Heart left ventricle (tissue), 16 donors: ENCODE measurements at places on chromosomes 13 and 19. TPM values are rescaled to one million over a fixed set of nuclear protein-coding genes. Genes with fewer than 3 reads are reported as not detected.
A peak's percentile ranks its signal among the peaks of the same experiment; 100 is the strongest.

- peak; percentile 38 for DNase-seq
Measured at GRCh38 chr19:45883881-45884681, 1.9 kb downstream of the IRF2BP1 start.

DNA sequence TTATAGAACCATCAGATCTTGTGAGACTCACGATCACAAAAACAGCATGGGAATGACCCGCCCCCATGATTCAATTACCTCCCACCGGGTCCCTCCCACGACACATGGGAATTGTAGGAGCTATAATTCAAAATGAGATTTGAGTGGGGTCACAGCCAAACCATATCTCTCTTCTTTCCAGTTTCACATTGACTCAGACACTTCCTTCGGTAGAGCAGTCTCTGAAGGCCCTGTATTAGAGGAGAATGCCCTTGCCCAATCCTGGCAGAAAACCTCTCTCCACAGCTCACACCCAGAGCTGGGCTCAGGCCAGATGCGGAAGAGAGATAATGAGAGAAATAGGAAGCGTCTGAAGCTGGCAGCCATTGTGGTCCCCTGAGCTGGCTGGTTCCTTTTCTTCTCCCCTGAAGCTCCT, 72.4 kb upstream of the CLDN10 start:
- DNase-seq = peak; percentile 35

GRCh38 chr13:68481130-68481529, 1251.0 kb upstream of the PCDH9 start:
- no peak for DNase-seq

DNA sequence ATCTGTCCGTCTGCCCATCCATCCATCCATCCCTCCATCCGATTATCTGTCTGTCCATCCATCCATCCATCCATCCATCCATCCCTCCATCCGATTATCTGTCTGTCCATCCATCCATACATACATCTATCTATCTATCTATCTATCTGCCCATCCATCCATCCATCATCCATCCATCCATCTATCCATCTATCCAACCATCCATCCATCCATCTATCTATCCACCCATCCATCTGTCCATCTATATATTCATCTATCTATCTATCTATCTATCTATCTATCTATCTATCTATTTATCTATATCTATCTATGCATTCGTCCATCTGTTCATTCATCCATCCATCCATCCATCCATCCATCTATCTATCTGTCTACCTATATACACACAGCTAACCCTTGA, 471.1 kb upstream of the ZNF507 start:
- DNase-seq = no peak

DNA sequence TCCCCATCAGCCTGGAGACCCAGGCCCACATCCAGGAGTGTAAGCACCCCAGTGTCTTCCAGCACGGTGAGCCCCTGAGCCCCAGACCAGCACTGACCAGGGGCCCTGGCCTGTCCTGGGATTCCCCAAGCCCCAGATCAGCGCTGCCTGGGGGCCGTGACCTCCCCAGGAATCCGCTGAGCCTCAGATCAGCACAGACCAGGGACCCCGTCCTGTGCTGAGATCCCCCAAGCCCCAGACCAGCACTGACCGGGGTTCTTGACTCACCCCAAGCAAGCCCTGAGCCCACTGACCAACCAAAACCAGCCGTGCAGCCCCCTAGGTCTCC, 5.7 kb downstream of the MCOLN1 start:
- DNase-seq = no peak

RNF225 gene
- not detected for total RNA-seq

CLDN10 gene
- total RNA-seq = 0.52 TPM

- no peak for DNase-seq
Measured at GRCh38 chr13:39185326-39185725, 147.1 kb downstream of the NHLRC3 start.
